ENCODE measurements at places on chromosomes 2 and 18.

DNA sequence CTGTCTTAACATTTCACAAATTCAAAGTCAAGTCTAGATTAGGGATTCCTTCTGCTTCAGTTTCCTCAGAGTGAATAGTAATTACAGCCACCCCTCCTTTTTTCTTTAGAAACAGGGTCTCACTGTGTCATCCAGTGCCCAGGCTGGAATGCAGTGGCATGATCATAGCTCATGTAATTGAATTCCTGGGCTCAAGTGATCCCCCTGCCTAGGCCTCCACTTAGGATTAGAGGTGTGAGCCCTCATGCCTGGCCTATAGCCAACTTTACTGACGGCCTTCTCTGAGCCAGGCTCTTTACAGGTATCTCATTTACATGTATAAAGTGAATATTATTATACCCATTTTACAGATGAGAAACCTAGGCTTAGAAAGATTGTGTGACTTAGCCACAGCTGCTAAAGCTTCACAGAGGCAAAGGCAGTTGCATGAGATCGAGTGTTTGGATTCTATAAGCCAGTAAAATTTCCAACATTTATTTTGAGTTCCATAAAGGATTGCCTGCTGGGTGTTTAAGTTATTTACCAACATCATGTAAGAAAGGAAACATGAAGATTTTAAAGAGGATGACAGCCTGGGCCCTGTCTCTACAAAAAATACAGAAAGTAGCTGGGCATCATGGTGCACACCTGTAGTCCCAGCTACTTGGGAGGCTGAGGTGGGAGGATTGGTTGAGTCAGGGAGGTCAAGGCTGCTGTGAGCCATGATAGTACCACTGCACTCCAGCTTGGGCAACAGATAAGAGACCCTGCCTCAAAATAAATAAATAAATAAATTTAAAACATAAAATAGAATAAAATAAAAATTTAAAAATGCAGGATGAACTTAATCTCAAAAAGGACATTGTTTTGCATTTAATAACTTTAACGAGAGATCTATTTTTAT, 1.8 kb downstream of the ENOSF1 start:
- no peak for DNase-seq

DNA sequence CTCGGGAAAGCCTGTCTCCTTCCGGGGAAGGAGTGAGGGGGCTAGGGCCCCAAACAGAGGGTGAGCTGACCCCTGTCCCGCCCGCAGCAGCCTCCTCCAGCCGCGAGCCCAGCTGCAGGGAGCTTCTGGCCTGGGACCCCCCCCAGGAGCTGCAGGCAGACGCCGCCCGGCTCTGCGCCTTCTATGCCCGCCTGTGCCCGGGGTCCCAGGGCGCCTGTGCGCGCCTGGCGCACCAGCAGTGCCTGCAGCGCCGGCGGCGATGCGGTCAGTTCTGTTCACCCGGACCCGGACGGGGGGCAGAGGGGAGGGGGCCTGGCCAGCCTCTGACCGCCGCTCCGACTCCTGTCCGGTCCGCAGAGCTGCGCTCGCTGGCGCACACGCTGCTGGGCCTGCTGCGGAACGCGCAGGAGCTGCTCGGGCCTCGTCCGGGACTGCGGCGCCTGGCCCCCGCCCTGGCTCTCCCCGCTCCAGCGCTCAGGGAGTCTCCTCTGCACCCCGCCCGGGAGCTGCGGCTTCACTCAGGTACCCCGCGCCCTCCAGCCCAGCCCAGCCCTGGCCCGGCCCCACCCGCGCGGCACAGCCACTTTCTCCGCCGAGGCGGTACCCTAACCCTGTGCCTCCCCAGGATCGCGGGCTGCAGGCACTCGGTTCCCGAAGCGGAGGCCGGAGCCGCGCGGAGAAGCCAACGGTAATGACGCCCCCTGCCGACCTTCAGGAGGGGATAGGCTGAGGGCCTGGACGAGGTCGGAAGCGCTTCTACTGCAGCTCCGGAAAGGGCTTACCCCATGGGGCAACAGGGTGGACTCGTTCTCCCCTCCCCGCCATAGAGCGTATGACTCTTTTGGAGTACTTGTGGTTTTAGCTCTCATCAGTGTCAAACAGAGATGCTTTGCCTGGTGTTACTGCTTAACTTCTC, 2.0 kb upstream of the CHRND start:
- DNase-seq, result no peak

DNA sequence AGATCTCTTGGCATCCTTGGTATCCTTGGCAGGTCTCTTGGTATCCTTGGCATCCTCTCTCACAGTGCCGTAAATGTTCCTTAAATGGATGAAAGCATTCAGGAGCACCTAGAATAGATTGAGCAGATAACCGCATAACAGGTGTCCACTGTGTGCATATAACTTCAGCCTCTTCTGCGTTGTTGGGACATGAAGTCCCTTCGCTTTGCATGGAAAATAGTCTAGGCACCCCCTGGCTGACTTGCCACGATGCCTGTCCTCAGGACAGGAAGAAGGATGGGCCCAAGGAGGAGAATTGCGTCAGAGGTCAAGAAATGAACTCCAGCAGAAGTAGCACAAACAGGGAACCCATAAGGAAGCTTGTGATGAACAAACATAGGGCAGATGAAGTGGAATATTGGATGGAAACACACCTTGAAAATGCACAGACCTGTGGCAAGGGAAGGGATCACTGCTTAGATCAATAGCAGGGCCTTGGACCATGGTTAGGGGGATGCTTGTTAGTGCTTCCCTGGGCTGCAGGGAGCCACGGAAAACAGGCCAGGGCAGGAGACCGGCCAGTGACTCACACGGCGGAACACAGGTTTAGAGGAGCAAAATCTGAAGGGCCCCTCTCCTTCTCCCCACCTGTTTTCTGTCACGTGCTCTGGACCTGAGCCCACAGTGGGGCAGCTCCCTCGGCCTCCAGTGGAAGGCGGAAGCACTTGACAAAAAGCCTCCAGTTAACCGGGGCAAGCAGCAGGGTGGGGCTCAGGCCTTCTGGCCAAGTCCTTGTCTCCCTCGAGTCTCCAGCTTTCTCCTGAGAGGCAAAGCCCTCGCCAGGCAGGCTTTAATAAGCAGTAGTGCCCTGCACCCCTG, 99.2 kb upstream of the ASAP2 start:
- DNase-seq, result no peak

GRCh38 chr2:10889651-10890215, 22.0 kb upstream of the KCNF1 start:
- DNase-seq, result no peak

- no peak for DNase-seq
These were observed 10.0 kb upstream of the DUSP19 start for GRCh38 chr2:183068561-183068960.

- no peak for DNase-seq
These were observed 2.2 kb downstream of the HMSD start for GRCh38 chr18:63951302-63951705.

- DNase-seq, result no peak
These were observed 826.3 kb upstream of the CDH2 start for GRCh38 chr18:29003194-29003593.
